ENCODE measurements at places on chromosomes 5 and 9.
A peak's percentile ranks its signal among the peaks of the same experiment; 100 is the strongest.

DNA sequence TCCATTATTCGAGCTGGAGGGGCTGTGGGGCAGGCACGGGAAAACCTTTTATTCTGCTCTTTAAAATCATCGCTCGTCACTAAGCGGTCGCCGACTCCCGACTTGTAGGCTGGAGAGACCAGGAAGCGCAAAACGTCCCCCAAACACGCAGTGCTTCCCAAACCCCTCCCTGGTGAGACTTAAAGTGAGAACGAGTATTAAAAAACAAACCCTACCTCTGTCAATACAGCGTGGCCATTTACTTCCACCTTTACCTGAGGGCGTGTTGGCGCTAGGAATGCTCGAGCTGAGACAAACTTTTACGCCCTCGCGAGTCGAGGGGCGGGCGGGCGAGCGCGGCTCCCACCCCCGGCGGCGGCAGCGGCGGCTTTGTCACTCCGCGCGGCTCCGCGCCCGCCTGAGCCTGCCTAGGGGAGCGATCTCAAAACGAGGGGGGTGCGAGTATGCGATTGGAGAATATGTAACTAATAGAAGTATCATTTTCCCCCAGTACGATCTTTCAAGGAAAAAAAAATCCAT lies at the start of gene NR2F1-AS1:
TSS of gene NR2F1-AS1 (minus strand) at position 293 of the 519 bp plus-strand sequence.
- DNase-seq: no peak

GRCh38 chr9:38048316-38048969 lies 20.6 kb downstream of the SHB start:
- no peak for DNase-seq

DNA sequence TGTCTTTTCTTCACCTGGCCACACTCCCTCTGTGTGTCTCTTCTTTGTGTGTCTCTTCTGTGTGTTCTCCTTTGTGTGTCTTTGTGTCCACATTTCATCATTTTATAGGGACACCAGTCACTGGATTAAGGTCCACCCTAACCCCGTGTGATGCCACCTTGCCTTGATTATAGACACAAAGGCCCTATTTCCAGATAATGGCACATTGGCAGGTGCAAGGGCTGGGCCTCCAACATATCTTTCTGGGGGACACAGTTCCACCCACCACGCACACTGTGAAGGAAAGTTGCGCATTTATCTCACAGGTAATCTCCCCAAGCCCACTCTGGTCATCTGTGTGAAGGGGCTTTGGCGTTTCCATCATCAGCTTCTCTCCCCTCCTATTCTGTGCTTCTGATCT lies 334.6 kb upstream of the IRX1 start:
- DNase-seq: no peak

DNA sequence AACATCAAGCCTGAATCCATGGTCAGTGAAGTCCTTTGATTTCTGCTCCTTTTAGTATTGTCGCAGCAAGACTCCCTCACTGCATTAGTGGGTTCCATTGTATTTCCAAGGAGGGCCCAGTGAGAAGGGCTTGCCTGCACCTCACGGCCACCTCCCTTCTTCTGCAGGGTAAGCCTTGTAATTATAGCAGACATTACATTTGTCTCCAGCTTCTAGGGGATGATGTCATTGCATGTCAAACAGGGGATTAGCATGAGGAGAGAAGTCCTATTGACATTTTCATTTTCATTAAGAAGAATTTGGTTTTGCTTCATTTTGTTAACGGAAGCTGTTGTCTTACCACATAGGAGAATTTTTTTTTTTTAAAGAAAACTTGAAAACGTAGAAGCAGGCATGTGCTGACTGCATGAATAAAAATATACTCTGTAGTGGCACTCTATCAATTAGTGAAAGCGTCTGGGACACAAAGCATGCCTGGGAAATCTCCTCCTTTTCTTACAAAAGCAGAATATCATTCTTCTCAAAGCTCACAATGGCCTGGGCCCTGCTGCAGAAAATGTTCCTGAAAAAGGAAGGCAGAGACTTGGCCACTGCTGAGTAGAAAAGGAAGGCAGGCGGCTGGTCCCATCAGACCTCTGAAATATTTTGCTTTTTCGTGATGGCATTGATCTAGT lies 27.1 kb downstream of the MAP1B start:
- DNase-seq: no peak

DNA sequence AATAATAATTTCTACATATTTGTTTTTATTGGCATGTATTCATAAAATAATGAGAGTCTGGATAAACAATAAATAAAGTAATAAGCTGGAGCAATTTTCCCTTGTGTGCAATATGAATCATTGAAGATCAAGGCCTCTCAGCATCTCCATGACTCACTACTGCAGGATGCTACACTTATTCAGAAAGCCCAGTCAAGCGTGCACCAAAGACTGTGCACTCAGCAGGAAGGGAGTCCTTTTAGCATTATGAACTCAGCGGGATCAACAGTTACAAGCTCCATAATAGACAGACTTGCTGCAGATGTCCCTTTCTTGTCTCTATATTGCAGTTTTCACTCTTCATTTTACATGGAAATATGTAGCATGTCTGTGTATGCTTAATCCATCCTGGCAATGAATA lies 485.3 kb downstream of the CDH9 start:
- no peak for DNase-seq

- no peak for DNase-seq
These were observed 206.8 kb downstream of the TMC1 start for GRCh38 chr9:72728031-72728770.

DNA sequence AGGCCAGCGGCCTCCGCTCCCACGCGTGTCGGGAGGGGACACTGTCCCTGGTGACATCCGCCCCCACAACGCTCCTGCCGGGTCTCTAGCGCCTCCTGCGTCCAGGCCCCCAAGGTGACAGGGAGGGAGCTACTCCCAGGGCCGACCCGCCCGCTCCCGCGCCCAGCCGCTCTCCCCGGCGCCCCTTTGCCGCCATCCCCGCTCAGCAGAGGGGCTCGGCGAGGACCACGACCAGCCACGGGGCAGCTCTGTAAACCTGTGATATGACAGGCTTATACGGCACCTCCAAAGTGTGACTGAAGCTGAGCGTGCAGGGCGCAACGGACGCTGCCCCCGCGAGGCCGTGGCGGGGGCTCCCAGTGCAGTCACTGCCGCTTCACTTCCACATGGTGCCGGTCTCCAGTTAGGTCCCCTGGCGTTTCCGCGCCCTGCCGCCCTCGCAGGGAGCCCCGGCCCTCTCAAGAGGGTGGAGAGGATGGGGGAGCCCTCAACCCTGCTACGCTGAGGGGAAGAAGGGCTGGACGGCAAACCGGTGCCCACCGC lies 978 bp upstream of the ADCY2 start:
- no peak for DNase-seq

GRCh38 chr5:150473673-150474358 lies 24.3 kb upstream of the RPS14 start:
- DNase-seq: no peak

DNA sequence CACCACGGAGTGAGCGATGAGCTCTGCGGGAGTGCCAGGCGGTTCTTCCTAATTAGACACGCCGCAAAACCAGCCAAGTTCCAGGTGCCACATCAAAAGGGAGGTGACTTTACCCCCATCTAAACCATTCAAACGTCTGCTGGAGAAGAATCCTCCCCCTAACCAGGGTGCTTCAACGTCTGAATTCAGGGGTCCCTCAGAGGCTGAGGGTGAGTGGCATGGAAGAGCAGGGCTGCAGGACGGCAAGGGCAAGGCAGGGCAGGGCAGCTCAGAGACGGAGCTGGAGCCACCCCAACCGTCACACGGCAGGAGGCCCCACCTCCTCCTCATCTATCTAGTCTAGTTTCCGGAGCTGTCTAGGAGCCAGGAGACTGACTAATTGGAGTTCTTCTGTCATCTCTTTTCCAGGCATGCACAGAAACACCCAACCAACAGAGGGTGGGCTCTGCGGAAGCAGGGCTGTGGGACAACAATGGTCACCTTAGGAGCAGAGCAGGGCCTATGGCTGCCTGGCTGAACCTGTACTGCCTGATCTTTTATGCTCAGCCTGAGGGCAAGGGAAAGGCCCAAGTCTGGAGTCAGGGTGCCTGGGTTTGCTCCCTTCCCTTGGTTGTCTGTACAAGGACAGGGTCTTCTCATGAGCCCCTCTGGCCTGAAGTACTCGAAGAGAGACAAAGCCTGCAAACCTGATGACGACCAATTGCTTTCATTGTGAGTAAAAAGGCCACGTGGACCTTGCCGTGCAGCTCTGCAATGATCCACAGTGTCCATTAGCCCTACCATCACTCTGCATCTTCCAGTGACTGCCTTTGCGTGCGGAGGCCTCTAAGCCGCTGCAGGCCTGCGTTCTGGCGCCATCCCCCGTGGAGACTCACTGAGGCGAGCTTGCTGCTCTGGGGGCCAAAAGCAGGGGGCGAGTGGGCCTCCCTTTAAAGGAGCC lies 81.0 kb upstream of the SLC25A51 start:
- no peak for DNase-seq

GRCh38 chr5:89071941-89072331 lies 189.0 kb upstream of the MEF2C start:
- no peak for DNase-seq

- DNase-seq: no peak
These were observed 188.4 kb upstream of the DAPK1 start for GRCh38 chr9:87309236-87309635.

DNA sequence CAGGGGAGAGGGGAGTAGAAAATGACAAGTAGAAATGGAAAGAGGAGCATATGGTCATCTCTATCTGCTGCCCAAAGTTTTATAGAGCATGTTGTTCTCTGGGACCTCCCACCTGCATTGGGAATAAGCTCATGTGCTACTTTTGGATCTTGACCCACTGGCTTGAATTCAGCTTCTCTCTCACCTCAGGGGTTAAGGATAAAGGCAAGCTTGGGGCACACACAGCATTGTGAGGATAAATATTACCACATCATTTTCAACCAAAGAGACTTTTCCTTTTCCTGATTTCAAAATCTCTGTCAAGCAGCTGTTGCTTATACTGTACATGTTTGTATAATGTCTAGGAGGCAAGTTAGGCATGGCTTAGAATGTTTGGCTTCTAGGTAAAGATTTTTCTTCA lies 16.6 kb downstream of the ATP10B start:
- no peak for DNase-seq

- no peak for DNase-seq
These were observed 2396.8 kb upstream of the C9orf72 start for GRCh38 chr9:29969856-29970647.

DNA sequence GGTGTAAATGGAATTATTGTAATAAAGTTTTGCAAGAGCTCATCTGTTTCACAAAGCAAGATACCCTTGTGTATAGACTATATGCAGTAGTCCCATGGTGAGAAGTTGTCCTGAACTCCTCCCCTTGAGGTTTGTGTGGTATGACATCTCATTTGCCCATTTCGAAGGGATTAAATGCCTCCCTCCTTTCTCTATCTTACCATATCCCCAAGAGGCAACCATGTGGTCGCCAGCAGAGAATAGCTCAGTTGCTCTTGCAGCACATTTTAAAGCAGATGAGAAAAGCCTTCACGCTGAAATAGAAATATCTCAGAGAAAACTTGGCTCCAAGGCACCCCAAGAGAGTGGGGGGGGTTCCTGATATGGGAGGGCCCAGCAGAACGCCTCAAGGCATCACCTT lies 4.6 kb downstream of the SEMA6A start:
- no peak for DNase-seq

- no peak for DNase-seq
These were observed 191.9 kb upstream of the SEMA6A start for GRCh38 chr5:116766470-116766947.

- DNase-seq: no peak
These were observed 29.9 kb downstream of the CLINT1 start for GRCh38 chr5:157828944-157829639.

- DNase-seq: no peak
These were observed 77.7 kb downstream of the PTCD2 start for GRCh38 chr5:72397836-72398235.

- DNase-seq: no peak
These were observed 65.3 kb downstream of the CDO1 start for GRCh38 chr5:115751176-115751575.

- DNase-seq: no peak
These were observed 26.7 kb upstream of the RICTOR start for GRCh38 chr5:39100851-39101396.

DNA sequence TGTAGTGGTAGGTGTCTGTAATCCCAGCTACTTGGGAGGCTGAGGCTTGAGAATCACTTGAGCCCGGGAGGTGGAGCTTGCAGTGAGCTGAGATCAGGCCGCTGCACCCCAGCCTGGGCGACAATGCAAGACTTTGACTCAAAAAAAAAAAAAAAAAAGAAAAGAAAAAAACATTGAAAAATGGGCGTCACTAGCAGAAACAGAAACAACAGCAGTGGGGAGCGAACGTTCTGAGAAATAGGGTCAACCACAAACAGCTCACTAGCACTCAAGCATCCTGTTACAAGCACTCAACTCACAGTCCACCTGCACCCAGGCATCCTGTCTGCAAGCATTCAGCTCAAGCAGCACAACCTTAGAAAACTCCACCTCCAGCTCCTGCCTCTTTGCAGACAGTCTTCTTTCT lies 17.2 kb downstream of the TRIM14 start:
- no peak for DNase-seq

DNA sequence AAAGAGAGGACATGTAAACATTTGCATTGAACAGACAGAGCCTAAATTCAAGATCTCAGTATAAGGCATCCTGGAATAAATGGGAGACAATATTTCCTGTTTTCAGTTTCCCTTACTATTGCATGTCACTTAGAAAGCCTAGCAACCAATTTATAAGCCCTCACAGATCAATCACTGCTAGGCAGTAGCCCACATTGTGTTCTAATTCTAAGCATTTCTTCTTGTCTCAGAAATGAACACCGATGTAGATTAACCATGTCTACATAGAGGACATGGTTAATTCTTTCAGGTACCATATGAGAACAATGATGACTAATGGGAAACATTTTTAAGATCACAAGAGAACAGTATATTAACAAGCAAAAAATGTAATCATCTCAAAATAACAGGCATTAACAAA lies 79.6 kb upstream of the HMHB1 start:
- no peak for DNase-seq

- DNase-seq: no peak
These were observed 151.7 kb upstream of the HCN1 start for GRCh38 chr5:45847877-45848276.

- DNase-seq: no peak
These were observed 52.9 kb upstream of the JMY start for GRCh38 chr5:79183011-79183410.

DNA sequence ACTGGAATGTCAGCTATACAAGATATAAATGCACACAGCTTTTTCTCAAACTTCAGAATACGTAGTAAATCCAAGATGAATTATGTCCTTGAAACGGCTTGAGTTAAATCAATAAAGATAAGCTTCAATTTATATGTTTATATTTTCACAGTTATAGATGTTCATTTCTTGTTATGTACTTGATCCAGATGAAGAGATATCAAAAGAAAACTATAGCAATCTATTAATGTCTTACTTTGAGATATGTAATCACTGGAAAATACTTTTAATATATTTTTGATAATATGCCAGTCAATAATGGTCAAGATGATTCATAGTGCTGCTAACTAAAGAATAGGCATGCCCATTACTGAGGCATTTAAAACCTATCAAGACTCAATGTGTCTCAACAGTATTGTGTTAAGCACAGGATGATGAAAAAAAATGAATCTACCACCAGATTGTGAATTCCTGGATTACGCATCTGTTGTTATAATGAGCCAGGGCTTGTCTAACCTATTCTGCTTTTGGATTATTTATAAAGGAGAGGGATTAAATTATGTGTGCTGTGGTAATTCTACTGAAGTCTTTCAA lies 372.6 kb upstream of the PRR16 start:
- no peak for DNase-seq

- DNase-seq: no peak
These were observed 142.0 kb downstream of the ZCCHC7 start for GRCh38 chr9:37262410-37262809.

- DNase-seq: peak; percentile 73
These were observed at the start of gene PKD2L2 for GRCh38 chr5:137888863-137889759. Gene PKD2L2, plus strand, starts transcription at chr5:137889457. Its CDS starts 35 bp downstream, at chr5:137889492.

- DNase-seq: no peak
These were observed 218.3 kb downstream of the MEF2C start for GRCh38 chr5:88664645-88665044.
